ENCODE measurements at places on chromosomes 11 and 22.

GRCh38 chr11:70661761-70662501, 263.6 kb downstream of the CTTN start:
- no peak for DNase-seq

- peak; percentile 83 for DNase-seq
Observed at GRCh38 chr11:134275534-134276395, at the start of gene GLB1L3. Gene GLB1L3, plus strand, starts transcription at chr11:134276379. Its CDS starts 362 bp downstream, at chr11:134276741.

GRCh38 chr11:117239295-117239694, 6.8 kb downstream of the RNF214 start:
- no peak for DNase-seq

- no peak for DNase-seq
Observed at GRCh38 chr22:24232124-24232523, 12.8 kb downstream of the GGT5 start.

DNA sequence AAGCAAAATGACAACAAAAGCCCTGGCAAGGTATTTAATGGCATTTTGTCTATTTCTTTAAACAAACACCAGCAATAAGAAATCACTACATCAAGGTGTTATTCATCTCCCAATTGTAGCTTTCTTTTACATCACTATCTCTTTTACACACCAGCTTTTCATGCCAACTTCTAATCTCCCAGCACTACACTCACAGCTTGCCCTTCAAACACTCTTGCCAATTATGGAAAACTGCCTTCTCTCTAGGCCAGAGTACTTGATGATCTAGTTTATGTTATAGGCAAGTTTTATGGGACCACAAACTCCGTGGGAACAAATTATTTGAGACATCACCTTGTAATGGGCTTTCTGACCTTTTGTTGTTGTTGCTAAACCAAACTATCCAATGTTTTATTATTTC, 61.3 kb downstream of the SVIP start:
- no peak for DNase-seq

GRCh38 chr22:44004104-44004460, 20.0 kb upstream of the PARVB start:
- no peak for DNase-seq

DNA sequence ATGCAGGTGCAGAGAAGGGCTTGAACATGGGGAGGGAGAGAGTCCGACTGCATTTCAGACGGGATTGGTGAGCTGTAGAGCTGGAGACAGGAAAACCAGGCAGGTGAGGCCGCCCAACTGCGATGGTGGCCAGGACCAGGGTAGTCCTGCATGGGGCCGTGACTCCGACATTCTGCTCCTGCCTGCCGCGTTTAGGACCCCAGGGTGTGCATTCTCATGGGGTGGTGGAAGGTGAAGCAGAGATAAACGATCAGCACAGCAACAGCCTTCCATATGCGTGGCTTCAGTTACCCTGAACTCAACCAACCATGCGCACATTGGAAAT, 29.3 kb downstream of the SHANK2 start:
- no peak for DNase-seq

- no peak for DNase-seq
Observed at GRCh38 chr11:80096736-80097135, 655.9 kb upstream of the TENM4 start.

DNA sequence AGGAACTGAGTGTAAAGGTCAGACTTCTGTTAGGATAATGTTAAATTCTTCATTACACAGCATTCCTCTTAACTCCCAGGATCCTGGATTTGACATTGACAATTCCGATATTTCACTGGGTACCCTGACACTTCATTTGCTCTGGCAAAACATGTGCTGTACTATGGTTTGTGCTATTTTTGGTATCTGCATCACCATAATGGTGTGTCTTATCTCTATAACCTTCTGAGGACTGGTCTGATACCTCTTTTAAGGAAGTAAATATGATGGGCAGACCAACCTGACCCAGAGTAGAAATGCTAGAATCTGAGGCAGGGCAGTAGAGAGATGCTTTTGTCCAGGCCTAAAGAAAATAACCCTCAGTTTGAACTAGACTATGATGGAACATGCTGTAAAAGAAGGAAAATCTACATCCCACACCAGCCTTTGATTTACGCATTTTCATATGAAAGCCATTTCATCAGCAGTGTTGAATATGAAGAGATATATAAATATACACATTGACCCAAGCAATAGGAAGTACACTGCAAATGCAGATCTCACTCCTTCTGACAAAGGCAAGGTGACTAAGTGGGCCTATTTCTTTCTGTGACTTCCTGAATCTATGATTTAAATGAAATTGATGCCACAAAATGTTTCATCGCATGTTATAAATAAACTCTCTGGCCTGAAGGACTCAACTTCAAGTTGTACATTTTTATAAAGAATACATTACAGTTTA, 966.7 kb downstream of the DLG2 start:
- no peak for DNase-seq

DNA sequence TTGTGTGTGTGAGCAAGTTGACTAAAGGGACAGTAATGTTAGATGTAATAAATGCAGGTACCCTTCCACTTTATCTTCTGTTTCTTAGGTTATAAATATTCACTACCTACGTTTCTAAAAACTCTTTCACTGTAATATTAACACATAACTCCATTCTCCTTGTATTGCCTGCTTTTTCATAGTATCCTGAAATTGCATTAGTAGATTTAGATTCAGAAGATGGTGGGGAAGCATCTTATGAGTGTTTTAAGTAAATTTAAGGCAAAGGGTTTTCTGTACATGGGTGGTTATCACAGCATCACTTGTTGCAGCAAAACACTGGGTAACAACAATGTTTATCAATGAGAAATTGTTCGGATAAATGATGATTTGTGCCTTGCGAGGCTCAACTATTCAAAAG, 115.2 kb upstream of the VPREB1 start:
- DNase-seq, result no peak

- DNase-seq, result no peak
Observed at GRCh38 chr11:100827934-100828661, 141.0 kb downstream of the ARHGAP42 start.

- DNase-seq, result no peak
Observed at GRCh38 chr22:37499789-37500540, 13.8 kb upstream of the MFNG start.

DNA sequence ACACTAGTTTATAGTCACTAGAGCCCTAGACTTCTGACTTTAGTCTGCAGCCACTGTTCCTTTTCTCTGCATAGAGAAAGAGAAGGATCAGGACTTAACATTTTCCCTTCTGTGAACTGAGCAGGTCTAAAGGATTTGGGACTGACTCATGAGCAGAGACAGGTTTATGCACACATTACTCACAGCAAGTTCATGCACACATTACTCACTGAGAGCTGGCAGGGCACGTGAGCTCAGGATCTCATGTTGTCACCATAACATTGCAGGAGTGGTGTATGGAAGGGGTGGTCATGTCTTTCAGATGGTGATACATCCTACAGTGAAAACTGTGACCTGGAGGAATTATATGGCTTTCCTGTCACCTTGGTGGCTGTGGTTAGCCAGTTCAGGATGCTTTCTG, 56.4 kb downstream of the CEP164 start:
- DNase-seq, result no peak

GRCh38 chr22:40396882-40397281, 26.5 kb downstream of the SGSM3 start:
- no peak for DNase-seq

- DNase-seq, result peak; percentile 84
Observed at GRCh38 chr11:120335908-120336640, at the start of gene ARHGEF12. Gene ARHGEF12, plus strand, starts transcription at chr11:120336413. Its CDS starts 831 bp downstream, at chr11:120337244.

DNA sequence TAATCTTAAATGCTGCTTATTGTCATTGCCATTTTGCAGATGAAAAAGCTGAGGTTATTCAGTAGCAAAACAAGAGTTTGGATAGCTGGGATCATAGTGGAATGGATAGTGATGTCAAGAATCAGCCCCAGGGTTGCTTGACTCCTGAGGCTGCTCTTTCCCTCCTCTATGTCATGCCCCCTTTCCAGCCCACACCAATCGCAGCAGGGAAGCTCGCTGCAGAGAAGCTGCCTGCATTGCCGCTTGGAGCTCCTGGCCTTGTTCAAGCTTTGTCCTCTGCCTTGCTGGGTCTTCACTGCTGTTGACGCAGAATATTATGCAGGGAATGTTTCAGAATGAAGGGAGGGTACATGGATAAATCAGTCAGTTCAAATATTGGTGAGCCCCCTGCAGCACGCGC, 128.8 kb upstream of the RASSF10 start:
- no peak for DNase-seq

DNA sequence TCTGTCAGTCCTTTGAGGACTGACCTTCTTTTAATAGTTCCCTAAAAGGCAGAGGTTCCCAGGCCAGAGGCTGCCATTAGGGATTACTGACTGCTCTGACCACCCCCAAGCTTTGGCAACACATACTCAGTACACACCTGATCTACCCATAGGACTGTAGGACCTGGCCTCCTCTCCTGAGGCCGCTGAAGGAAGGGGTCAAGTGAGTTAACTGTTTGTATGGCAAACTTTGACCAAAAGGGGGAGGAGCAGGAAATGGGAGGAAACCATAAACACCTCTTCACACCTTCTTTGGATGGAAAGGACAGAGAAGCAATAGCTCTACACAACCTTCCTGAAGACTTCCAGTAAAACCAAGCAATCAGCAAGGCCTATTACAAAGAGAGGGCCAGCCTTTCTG, 104.0 kb downstream of the APOL5 start:
- no peak for DNase-seq

DNA sequence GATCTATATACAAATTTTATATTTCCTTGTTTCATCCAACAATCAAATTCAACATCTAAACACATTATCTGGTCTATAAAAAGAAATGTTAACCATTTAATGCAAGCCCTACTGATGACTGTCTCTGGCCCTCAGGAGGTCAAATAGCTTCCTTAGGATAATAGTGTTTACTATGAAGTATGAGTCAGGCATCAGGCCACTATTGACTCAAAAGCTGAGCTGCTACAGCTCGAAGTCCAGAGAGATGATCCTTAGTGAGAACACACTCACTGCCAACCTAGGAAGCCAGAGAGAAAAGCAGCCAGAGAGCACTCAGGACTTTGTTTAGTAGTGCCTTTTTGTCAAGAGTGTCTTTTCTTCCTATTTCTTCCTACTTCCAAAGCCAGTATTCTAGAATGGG, 171.8 kb downstream of the SOX6 start:
- no peak for DNase-seq

GRCh38 chr22:45774001-45774670, 102.5 kb downstream of the ATXN10 start:
- DNase-seq, result no peak

DNA sequence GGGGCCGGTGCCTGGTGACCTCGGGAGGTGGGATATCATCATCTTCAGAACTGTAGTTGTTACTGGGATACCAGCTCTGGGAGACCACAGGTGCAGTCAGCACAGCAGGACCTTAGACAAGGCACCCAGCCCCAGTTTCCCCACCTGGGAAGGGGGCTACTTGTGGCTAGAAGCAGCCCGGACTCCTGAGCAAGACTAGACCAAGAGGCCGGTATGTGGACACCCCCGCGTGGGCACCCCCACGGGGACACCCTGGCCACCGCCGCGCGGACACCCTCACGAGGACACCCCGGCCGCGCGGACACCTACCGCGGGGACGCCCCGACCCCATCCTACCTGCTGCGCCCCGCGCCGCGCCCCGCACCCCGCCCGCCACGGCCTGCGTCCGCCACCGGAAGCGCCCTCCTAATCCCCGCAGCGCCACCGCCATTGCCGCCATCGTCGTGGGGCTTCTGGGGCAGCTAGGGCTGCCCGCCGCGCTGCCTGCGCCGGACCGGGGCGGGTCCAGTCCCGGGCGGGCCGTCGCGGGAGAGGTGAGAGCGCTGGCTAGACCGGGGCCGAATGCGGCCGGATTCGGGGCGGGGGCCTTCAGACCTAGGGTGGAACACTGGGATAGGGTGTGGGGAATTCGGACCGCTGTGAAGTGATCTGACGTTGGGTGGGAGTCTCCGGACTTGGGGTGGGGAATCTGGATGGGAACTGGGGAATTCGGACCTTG, at the start of the genes COMT and TXNRD2:
COMT (plus strand) TSS at position 408 of the 718 bp plus-strand sequence. CDS start 20,755 bp downstream, outside the sequence.
TXNRD2 (minus strand) TSS at position 454 of the 718 bp plus-strand sequence; CDS start at position 439, 15 bp downstream.
- DNase-seq, result peak; percentile 71

DNA sequence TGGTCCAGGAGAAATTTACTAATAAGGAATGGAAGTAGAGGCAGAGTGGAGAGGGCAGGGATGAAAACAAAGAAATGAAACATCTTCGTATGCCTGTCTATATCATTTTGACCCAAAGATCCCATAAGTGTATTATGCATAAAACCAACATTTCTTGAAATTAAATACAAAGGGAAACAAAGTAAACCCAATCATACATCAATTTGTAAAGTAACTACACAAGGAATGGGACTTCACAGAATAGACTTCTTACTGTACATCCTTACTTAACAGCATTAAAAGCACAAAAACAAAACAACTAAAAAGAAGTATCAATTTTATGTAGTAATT, 253.6 kb upstream of the CCDC179 start:
- no peak for DNase-seq

GRCh38 chr11:8987446-8987845, 16.4 kb downstream of the NRIP3 start:
- no peak for DNase-seq

DNA sequence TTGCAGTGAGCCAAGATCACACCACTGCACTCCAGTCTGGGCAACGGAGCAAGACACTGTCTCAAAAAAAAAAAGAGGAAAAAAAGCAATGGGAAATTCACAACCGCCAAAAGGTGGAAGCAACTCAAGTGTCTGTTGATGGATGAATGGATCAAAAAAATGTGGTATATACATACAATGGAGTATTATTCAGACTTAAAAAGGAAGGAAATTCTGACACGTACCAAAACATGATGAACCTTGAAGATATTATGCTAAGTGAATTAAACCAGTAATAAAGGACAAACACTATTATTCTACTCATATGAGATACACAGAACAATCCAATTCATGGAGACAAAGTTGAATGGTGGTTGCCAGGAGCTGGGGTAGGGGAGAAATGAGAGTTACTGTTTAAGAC, 40.9 kb downstream of the FAM168A start:
- no peak for DNase-seq

GRCh38 chr11:69862797-69863543, 43.8 kb upstream of the FGF3 start:
- DNase-seq, result no peak

DNA sequence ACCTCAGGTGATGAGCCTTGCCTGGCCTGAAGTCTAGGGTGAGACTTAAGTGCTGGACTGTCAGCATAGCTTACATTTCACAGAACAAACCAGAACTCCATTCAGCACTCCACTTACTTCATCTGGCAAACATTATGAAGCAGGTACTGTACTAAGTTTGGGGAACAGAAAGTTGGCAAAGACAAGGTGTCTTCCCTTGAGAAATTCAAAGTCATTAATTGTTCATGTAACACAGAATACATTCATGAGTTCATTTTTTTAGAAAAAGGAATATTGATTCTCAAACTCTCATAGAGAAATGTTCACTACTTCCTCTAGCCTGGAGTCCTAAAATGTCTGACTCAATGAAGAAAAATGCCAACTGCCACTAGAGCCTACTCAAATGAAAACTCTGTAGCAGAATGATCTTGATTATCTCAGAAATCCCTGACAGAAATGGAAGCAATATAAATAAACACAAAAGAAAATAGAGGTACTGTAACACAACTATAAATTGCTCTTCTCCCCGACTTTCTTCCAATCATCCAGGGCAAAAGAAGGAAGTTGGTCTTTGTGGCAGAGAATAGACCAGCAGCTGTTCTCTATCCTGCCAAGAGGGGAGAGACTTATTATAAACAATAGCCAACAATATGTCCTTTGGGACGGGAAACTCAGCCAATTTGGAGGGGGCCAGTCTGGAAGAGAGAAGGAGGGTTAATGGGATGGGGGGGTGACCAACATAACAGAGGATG, 129.2 kb upstream of the MTMR2 start:
- DNase-seq, result no peak

- no peak for DNase-seq
Observed at GRCh38 chr11:126319374-126319740, 15.5 kb downstream of the DCPS start.
